ENCODE measurements at places on chromosomes 7 and 10.

GRCh38 chr7:120097774-120098173 is 175.2 kb upstream of the KCND2 start:
- DNase-seq: no peak

- no peak for DNase-seq
These were observed 78.3 kb downstream of the RAMP3 start for GRCh38 chr7:45235905-45236304.

DNA sequence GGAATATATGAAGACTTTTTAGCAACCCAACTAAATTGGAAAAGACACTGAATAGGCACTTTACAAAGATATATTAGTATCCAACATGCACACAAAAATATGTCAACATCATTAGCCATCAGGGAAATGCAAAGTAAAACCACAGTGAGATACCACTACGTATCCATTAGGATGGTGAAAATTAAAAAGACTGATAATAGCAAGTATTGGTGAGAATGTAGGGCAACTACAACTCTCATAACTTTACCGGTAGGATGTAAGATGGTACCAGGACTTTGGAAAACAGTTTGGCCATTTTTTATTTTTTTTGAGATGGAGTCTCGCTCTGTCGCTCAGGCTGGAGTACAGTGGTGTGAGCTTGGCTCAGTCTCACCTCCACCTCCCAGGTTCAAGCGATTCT is 13.7 kb upstream of the CCNY start:
- DNase-seq: no peak

- DNase-seq: no peak
These were observed 645.7 kb downstream of the ANKRD7 start for GRCh38 chr7:118870187-118870586.

DNA sequence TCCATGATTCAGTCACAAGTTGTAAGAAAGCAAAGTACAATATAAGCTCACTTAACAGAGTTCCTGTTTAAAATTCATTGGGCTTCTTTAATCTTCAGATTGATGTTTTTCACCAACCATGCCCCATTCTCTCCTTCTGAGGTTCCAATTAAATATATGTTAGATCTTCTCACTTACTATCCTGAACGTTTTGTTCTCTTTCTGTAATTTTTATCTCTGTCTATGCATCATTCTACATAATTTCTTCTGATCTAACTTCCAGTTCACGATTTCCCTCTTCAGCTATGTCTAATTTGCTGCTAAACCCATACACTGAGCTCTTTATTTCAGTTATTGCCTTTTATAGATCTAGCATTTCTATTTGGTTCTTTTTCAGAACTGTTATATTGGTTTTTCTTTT is 28.0 kb upstream of the SPOCK2 start:
- DNase-seq: no peak

DNA sequence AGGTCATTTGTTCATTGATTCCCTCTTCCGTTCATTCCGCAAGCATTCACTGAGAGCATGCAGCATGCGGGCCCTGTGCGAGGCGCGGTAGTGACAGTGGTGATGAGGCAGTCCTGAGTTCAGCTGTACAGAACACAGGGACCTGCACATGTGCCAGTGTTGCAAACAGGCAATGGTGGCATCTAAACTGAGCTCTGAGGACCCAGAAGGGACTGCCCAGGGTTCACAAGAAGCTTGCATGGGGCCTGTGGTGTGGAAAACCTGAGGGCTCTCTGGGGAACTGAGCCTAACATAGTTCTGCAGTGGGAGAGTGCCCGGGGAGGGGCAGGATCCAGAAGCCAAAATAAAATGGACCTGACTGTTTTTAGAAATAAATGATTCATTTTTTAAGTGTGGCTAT is 13.2 kb downstream of the ZNF488 start:
- DNase-seq: no peak
